ENCODE measurements at places on chromosomes 12 and 14.

DNA sequence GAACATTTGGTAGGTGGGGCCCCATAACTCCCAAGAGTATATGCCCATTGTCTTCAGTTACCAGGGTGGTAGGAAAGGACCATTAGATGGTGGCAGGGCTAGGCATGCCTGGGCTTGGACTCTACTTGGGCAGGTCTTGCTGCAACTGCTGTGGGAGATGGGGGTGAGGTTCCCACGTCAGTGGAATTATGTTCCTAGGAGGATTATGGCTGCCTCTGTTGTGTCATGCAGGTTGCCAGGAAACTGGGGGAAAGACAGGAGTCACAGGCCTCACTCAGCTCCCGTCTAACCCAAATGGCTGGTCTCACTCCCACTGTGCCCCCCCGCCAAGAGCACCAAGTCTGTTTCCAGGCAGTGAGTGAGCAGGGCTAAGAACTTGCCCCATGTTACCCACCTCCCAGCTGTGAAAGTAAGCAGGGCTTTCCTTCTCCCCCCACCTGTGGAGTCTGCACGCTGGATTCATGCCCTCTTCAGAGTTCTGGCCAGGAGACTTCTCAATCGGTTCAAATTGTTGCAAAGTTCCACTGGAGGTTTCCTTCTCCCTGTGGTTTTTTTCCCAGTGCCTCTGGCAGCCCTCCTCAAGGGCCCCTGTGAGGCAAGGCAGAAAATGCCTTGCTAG is 337.5 kb downstream of the CCDC91 start:
- no peak for DNase-seq

DNA sequence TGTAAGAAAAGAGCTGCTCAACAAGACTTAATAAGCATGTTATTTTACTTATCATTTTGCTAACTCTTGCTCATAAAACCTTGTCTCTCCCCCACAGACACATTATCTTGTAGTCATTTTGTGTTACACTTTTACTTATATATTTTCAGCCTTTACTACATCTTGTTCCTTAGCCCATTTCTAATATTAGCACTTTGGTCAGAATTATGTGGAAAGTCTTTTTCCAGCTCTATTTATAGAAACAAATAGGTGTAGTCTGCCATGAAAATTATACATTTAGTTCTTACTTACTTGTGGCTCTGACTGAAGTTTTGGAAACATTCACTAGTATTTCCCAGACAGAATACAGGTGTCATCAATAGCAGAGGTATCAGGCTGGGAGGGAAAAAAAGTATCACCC is 76.1 kb downstream of the TMEM116 start:
- DNase-seq: no peak

DNA sequence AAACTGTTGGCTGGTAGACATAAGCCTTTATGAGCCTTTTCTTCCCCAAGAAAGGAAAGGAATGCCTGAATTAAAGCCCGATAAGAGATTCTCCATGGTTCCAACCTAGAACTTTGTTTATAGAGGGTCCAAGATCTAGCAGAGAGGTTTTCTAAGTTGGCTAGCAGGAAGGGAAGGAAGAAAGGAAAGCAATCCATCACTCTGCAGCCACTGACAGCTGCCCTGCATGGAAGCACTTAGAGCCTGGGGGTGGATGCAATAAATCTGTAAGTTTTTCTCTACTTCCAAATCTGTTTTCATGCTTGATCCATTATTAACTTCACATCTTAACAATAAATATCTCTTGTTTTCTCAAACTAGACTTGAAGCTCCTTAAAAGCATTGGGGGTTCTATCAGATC is 224.4 kb downstream of the KSR2 start:
- DNase-seq: no peak

DNA sequence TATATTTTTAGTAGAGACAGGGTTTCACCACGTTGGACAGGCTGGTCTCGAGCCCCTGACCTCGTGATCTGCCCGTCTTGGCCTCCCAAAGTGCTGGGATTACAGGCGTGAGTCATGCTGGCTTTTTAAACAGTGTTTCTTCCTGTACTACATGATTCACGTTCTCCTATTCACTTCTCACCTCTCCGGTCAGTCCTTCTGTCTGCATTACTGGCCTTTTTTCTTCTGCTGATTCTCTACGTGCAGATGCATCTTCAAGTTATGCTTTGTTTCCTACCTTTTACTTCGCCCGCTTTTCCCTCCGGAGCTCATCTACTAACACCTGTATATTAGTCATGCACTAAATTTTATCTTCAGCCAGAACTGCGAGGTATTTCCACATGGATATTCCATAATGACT is 296.2 kb upstream of the FLRT2 start:
- no peak for DNase-seq

DNA sequence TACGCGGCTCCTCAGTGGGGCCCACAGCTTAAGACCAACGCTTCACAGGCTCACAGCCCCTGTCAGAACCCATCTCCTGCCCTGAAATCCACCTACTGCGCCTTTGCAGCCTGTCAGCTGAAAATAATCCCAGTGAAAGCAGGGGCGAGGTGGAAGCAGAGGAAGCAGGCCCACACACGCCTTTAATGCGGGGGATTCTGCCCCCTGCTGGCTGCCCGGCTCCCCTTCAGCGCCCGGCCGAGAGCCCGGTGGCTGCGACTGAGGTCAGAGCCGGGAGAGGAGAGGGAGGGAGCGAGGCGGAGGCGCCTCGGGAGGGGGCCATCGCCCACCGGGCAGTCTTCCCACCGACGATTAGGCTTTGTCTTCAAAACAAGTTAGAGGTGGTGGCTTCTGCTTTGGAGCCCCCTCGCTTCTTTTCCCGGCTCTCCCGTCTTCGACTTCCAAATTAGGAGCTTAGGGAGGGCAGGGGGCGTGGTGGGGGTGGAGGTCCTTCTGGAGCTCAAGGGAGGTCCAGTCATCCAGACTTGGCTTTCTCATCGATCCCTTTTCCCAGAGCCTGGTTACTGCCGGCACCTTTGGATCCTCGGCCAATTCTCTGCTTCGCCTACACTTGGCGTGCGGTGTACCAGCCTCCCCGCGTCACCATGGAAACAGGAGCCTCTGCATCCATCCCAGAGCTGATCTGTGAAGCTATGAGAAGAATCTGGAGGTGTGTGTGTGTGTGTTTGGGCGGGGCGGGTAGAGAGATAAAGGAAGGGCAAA is 25.2 kb upstream of the RND1 start:
- peak; percentile 82 for DNase-seq

- no peak for DNase-seq
Observed at GRCh38 chr12:118574288-118574687, 197.9 kb downstream of the SUDS3 start.

- no peak for DNase-seq
Observed at GRCh38 chr12:105723066-105723465, 392.6 kb downstream of the C12orf75 start.

DNA sequence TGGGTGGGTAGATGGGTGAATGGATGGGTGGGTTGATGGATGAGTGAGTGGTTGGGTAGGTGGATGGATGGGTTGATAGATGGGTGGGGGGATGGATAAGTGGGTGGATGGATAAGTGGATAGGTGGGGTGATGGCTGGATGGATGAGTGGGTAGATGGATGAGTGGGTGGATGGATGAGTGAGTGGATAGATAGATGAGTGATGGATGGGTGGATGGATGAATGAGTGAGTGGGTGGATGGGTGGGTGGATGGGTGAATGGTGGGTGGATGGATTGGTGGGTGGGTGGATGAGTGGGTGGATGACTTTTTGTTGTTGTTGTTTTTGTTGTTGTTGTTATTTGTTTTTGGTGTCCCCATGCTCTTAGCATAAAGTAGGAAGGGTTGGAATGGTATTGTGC is 45.5 kb downstream of the TBX5 start:
- no peak for DNase-seq

DNA sequence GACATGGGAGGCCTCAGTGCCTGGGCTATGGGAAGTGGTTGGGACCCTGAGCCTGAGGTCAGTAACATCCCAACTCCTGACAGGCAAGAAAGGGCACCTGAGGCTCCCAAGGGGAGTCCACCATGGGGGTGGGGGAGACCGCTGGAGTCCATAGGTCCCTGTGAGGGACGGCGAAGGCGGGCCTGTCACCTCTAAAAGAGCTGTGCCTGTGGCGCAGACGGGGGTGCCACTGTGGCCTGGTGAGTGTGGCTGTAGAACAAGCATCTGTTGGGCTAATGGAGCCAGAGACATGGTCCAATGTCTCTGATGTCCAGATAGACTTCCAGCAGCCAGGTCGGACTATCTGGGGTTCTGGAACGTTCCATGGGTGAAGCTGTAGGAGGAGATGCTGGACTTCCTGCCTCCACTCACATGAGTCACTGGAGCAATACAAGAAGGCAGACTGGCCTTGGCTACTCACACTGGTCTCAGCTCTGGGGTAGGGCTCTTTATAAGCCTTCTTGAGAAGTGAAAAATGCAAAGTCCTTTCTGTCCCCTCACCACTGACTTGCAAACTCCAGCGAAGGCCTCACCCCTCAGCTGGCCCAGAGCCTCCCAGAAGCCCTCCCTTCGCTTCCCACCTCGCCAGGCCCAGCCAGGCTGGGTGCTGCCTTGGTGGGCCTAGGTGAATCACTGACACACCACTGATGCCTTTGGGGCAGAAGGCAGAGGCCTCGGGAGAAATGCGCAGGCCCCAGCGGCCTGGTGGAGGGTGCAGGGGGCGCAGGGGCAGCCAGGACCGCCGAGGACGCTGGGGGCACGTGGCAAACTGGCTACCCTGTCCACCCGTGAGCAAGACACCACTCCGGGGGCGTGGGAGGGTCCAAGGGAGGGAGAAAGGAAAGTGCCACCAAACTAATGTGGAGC is 1.1 kb upstream of the TRAF3 start:
- DNase-seq: no peak

DNA sequence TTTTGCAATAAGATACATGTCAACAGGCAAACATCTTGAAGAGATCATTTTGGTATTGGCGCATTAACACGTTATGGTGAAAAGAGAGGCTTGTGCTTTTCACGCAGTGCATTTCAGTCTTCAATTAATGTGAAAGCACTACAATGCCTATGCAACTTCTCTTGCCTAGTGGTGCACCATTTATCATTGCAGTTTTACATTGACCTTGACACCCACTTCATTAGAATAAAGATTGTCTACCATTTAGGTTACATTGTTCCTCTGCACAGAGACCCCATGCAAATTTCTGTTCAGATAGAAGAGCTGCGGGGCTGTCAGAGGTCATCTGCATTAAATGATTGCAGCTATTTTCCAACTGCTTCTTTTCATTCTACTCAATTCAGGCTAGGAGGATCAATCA is 212.2 kb upstream of the NPAS3 start:
- DNase-seq: no peak

GRCh38 chr12:75323663-75324062 is 6.5 kb downstream of the CAPS2 start:
- no peak for DNase-seq

DNA sequence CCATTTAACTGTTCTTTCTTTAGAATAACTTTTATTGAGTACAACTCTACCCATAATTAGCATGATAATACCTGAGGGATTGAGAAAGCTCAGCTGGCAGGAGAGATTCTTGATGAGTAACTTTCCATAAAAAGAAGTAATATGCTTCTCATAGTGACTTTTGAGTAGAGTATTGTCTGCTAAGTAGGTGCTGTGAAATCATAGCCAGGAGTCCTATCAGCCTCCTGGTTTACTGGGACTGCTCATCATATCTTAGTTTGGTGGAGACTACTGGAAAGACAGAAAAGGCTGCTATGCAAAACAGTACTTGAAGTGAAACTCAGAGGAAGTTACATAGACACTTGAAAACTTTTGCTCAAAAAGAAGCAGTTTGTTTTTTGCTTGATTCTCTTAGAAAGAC is 113.3 kb upstream of the ATP2B1 start:
- no peak for DNase-seq

- DNase-seq: no peak
Observed at GRCh38 chr12:24198070-24198469, 248.6 kb upstream of the SOX5 start.

- DNase-seq: no peak
Observed at GRCh38 chr12:3150931-3151835, 74.0 kb downstream of the TSPAN9 start.

- DNase-seq: no peak
Observed at GRCh38 chr14:69259168-69259526, 811 bp upstream of the GALNT16 start.

DNA sequence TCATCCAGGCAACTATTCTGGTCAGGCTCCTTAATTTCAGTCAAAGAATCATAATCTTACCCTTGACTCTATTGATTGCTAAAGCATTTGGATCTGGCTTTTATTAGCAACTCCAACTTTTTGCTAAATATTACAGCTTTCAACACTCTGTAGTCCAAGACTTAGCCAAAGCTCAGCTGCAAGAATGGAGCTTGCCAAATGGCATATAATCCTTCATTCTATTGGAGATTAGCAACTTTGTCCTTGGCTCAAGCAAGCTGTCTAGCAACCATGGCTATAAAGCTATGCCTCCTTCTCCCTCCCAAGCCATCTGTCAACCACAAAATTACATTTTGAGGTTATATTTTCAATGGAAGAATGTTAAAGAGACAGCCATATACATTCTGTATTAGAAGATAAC is 23.1 kb upstream of the NID2 start:
- no peak for DNase-seq

DNA sequence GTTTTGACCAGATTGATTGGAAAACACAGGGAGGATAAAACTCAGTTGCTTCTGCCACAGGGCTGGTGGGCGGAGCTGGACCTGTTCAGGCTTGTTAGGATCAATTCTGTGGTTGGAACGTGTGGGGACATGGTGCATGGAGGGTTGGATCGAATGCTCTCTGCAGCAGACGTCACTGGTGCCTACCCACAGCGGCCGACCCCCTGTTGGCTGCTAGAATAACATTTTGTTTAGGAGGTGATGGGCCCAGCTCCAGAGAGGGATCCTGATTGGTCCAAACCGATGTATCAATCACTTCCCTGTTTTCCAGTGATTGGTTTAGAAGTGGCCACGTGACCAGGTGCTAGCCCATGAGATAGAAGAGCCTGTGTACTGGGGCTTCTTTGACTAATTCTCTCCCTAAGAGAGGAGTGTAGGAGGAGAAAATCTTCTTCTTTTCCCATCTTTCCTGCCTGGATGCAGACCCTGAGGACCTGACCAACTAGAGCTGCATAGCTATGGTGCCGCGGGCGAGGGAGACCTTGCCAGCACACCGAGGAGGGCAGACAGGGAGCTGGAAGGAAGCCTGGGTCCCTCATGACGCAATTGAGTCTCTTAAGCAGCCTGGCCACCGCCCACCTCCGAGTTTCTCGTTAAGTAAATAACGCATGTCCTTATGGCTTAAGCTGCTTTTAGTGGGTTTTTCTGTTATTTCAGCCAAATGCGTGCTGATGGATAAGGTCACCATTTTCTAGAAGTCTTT is 163.5 kb downstream of the AACS start:
- DNase-seq: peak; percentile 23

- no peak for DNase-seq
Observed at GRCh38 chr14:35004839-35005238, 22.0 kb downstream of the SRP54 start.

- DNase-seq: no peak
Observed at GRCh38 chr12:108911915-108912314, 32.0 kb downstream of the DAO start.
